Naive thymus-derived CD4-positive, alpha-beta T cell (primary cell): ENCODE measurements at places on chromosomes 2 and 18.

DNA sequence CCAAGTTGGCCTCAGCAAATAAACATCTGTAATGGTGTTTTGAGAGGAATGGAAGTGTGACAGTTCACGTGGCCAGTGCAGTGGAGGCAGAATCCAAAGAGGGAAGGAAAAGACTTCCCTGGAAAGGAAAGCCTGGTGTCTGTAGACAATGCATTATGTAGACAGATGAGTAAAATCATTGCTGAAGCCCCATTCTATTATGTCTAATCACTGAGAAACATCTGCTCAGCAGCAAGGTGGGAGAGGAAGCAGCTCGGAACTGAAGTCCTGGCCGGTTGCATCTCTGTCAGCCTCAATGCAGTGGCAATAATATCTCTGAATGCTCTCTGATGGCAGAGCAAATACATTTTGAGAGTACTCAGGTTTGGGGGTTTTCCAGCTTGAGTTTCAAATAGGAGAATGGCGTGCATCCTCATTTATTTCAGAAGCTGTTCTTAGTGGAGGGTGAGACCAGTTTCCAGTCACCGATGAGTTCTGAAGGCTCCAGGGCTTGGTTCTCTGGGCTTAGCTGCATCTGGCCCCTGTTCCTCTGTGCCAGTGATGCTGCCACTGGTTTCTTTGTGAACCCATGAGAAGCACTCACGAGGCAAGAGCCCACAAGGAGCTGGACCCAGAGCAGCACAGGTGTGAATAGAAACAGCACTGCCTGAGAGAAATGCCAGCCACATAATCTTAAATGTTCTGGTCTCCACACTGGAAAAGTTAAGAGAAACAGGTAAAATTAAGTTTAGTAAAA is 63.3 kb downstream of the RPIA start:
- no peak for DNase-seq

DNA sequence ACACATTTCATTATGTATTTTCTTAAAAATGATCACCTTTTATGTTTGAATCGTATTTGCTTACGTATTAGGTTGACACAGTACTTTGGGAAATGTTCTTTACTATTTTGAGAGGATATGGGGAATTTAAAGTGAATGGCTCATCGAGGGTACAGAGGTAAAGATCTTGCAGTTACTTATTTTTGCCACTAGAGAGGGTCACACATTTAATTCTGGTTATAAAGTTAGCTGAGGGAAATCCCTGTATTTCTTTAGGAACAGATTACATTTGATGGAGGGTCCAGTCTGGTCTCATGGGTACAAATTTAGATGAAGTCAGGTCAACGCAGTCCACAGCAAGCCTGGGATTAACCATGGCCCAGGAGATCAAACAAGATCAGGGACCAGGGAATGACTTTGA is 24.5 kb downstream of the DYNC2LI1 start:
- no peak for DNase-seq

DNA sequence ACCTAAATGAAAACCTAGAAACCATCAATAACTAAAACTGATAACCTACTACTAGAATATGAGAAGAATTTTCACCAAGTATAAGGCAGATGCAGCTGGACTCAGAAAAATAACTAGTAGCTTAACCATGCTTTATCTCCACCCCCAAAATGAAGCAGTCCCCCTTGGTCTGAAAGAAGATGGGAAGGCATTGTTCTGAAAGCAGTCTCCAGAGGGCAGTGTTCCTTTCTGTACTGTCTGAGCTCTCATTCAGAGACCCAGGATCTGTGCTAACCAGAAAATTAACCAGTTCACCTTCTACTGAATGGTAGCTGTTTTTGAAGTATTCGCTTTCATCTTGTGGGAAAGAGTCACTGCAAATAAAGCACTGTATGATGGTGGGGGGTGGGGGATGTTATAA is 273.0 kb downstream of the PDE11A start:
- DNase-seq: no peak

DNA sequence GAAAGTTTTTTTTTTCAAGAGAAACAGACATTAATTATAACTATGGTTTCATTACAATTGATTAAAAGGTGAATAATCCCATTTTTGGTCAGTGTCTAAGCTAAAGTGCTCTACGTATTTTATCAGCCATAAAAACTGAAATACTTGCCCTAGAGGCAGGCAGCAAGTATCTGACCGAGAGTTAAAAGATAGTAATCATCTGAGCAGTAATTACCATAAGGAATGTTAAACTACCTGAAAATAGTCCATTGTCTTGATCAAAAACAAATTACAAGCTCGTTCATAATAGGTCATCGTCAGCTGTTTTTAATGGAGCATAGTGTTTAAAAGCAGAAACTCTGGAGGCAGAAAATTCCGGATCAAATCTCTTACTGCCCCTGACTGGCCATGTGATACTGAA is 105.7 kb upstream of the ZEB2 start:
- DNase-seq: no peak

DNA sequence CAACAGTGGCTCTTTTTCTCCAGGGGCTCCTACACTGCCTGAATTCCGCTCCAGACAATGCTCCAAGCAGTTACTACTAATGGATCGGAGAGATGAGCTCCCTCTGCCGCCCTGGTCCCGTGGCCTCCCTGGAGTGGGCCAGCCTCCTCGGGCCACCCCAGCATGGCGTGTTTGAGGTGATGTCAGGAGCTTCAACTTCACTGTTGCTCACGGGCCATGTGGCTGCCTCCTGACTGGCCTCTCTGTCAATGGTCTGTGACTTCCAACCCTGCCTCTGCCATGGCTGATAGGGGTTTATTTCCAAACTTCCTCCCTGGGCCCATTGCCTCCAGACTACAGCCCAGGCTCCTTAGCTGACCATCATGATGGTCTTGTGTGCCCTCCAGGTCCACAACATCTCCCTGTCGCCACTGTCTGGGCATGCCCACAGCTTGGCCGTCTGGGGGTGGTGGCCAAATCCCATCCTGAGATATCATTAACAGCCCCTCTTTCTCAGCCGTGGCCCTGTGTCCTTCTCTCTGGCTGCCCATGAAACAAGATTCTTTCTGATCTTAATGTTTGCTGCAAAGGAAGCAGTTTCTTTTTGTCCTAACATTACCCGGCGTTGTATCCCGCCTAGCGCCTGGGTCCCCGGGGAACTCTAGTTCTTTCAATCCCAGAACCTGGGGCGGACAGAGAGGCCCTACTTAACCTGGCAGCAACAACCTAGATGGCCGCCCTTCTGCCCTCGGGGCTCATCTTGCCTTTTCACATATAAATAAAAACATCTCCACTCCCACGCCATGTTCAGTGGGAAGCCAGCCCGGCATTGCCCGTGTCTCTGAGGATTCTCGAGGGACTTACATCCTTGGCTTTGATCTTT is 38.1 kb downstream of the ATOH8 start:
- DNase-seq: no peak

DNA sequence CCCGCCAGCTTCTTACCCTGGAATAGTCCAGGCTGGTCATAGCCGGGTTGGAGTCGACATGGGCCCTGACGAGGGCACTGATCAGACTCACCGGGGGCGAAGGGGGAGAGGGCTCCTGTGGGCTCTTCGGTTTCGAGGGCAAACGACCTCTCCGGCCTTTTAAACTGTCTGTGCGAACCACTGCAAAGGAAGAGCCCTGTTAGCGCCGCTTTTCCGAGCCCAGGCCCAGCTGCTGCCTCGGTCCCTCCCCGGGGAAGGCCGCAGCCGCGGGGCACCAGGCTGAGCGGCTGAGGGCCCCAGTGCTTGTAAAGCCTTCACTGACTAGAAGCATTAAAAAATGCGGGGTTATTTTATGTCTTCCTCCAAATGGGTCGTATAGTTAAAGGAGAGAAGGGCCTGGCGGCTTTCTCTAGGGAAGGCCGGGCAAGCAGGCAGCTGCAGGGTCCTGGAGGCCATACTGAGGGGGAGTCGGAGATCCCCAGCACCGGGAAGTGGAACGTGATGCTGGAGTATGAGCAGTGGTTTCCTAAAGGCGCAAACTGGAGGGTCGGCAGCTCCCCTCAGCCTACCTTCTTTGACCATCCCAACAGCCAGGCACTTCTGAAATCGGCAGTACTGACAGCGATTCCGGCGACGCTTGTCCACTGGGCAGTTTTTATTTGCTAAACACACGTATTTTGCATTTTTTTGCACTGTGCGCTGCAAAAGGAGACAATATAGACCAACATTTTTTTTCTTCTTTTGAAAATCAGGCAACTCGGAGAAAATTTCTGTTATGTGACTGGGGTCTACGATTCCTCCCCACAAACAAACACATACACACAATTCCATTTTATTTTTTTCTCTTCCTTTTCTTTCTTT is 4.5 kb downstream of the NR4A2 start:
- no peak for DNase-seq
